ENCODE measurements at places on chromosomes 1 and 21.
A peak's percentile ranks its signal among the peaks of the same experiment; 100 is the strongest.

GRCh38 chr1:30668024-30668423 lies 55.4 kb downstream of the MATN1 start:
- no peak for DNase-seq

- DNase-seq = no peak
These were observed 53.2 kb upstream of the MACF1 start for GRCh38 chr1:39151267-39151666.

DNA sequence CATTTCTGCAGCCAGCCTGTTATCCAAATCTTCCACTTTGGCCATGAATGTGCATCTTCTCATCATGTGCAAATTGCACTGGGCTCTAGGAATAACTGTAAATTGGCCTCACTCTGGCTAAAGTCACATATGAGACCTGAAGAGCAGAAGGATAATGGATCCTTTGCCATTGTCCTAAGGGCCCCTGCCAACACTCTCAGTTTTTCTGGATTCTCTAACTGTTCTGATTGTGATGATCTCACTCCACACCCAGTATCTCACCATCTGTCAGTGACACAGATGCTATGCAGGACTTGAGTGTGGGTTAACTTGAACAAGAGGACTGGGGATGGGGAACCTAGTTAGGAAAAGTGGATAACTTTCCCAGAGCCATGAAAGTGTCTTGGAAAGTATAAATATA lies 8.5 kb upstream of the FYB2 start:
- DNase-seq = no peak

DNA sequence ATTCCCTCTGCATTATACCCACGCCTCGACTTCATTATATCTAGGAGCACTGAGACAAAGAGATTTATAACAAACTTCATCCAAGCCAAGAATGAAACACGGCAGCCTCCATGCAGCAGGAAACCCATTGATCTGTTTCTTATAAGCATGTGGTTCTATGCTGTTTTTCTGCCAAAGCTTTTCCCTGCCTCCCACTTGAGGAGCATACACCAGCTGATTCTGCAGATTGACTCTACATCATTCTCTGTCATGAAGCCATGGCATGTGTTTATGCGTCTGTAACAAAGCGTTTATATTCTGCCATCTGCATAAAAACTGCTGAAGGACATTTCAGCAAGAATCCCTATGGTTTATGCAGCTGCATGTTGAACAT lies 102.0 kb downstream of the CYYR1 start:
- no peak for DNase-seq

- peak; percentile 78 for DNase-seq
These were observed 26.3 kb downstream of the RAB7B start for GRCh38 chr1:205976708-205977401.

DNA sequence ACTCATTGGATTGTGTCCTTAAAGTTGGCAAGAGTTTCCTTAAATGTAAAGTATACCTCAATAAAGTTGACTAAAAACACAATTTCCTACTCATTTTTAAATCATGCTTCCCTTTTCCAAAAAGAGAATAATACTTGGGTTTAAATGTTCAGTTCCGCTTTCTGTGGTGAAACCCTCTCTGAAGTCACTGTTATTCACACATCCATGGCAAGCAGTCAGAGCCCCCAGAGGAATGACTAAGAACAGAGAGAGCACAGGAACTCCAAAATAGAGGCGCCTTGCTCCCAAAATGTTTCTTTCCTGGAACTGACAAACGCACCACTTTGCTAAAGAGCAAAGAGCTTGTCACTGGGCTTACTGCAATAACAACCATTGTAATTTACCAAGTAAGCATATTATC lies 142.5 kb downstream of the TIAM1 start:
- DNase-seq = peak; percentile 44

DNA sequence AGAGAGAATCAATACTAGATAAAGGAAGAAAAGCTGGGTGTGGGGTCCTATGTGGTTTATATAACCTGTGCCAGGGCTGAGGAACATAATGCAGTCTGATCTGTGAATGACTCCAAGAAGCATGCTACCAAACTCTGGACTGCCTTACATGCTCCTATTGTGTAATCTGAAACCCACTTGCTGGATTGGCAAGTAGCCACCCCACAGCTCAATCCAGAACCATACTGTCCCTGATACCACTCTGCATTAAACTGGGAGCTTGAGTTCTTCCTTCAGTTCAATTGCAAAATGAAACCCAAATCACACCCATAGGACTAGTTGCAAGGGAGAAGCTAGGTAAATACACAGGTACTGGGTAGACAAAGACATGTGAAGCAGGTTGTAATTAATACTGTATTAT lies 115.4 kb upstream of the NEGR1 start:
- no peak for DNase-seq

DNA sequence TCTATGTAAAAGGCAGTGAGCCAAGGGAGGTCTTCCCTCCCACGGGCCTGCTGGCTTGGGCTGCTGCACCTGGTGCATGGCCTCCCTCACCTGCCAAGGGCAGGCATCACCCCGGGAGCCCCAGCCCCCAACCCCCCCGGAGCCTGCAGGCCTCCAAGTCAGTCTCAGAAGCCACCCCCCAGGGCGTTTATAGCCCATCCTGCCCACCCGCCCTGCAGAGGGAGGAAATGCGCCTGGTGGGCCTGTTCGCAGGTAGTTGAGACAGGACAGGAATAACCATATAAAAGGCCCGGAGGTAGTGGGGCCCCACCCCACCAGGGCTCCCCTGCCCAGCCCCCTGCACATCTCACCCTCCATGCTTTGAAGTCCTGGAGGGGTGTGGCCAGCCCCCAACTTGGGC lies 18.2 kb upstream of the ARF1 start:
- no peak for DNase-seq

GRCh38 chr1:3657096-3657475 lies 4.8 kb downstream of the TP73 start:
- peak; percentile 26 for DNase-seq

- no peak for DNase-seq
These were observed 597.2 kb upstream of the ZP4 start for GRCh38 chr1:238487931-238488330.

GRCh38 chr21:19368944-19369343 lies 965.4 kb upstream of the TMPRSS15 start:
- no peak for DNase-seq

- DNase-seq = no peak
These were observed 65.9 kb upstream of the RBM34 start for GRCh38 chr1:235226933-235227332.

GRCh38 chr1:2977886-2978611 lies 43.2 kb upstream of the ACTRT2 start:
- no peak for DNase-seq

GRCh38 chr1:169387399-169387798 lies 19.4 kb downstream of the BLZF1 start:
- DNase-seq = no peak

DNA sequence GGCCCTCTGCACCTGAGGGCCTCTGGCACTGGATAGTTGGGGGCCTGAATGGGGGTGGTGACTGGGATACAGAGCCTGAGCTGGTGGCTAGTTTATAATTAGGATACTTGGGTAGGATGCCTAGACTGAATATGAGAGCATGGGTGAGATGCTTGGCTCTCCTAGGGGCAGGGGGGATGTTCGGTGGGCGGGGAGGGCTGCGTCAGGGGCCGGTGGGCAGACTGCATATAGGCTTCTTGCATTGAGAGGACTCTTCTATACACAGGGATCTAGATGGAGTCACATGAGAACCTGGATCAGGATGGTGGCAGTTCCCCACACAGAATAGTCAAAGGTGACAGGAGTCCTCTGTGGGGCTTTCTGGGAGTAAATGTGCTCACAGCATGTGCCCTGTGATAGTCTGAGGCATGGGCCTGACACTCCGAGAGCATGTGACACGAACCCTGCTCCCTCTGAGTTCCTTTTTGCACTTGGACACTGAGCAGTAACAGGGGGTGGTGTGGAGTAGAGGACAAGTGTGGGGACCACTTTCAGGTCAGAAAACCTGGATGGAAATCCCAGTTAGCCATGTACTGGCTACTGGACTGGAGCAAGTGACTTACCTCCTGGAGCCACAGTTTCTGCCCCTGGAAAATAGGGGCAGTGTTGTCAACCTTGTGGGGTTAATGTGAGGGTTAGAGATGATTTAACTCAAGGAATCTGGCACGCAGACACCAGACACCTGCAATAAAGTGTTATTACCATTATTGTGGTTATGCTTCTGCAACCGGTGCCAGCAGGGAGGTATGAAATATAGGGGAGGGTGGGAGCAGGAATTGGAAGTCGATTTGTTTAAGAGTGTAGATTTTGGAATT lies 2.2 kb downstream of the MAP7D1 start:
- peak; percentile 30 for DNase-seq

DNA sequence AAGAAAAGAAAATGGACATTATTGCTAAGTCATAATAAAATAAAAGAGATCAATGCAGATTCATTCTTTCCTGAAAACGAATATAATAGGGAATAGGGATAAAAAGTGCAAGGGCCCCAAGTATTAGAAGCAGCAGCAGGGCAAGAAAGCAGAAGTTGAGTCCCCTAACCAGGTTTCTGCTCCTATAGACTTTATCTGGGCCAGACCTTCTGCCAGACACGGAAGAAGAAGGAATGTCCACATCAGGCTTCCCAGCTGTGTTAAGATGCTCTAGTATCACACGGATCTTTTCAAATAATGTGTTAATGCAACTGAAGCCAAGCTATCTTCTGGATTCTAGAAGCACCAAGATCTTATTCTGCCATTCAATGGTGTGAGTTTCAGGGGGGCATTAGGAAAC lies 26.9 kb downstream of the CD244 start:
- no peak for DNase-seq

- no peak for DNase-seq
These were observed 19.6 kb upstream of the POGZ start for GRCh38 chr1:151478923-151479322.

Data from Right ventricle myocardium superior (tissue), 1 donor.